Posterior vena cava (tissue), 2 donors: ENCODE measurements at places on chromosomes 1 and 21. TPM values are rescaled to one million over a fixed set of nuclear protein-coding genes. Genes with fewer than 3 reads are reported as not detected.

Gene ENAH
- 244 TPM for total RNA-seq

DNA sequence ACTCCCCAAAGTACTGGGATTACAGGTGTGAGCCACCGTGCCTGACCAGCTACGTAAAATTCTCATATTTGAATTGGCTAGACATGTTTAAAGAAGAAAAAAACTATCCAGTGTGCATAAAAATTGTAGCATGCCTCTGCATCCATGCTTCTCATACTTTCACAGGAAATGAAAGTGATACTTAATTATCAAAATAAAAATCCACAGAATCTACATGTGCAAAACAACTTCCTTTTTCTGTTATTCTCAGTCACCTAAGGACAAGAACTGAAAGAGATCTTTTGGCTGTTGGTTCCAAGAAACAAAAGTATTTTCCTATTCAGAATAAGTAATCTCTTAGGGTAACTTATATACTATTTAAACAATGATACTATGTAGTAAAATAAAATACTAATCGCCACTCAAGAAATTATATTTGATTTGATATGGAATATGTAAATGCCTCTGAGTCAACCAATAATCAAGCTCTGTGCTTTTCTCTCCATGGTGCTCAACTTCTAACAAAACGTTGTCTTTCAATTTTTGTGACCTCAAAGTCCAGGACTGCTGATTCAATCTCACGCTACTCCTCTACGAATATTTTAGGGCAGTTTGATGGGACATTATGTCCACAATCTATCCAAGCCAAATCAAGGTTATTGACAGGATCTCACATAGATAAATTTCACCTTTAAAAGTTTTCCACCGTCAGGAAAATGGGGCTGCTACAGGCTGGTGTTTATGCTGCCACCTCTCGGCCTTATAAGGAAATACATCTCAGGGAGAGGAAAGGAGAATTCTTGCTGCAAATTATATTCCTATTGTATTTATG lies 102.7 kb downstream of the ZNF281 start:
- DNase-seq = no peak

DNA sequence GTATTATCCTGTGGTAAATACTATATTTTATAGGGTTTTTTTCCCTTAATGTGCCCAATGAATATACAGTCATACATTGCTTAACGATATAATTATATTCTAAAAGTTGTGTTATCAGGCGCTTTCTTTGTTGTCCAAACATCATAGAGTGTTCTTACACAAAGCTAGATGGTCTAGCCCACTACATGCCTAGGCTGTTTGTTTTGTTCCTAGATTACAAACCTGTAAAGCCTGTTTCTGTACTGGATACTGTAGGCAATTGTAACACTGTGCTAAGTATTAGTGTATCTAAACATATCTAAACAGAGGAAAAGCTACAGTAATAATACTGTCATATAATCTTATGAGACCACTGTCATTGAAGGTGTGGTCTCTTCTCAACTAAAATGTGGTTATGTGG lies 242.6 kb upstream of the C1orf105 start:
- DNase-seq = no peak

DNA sequence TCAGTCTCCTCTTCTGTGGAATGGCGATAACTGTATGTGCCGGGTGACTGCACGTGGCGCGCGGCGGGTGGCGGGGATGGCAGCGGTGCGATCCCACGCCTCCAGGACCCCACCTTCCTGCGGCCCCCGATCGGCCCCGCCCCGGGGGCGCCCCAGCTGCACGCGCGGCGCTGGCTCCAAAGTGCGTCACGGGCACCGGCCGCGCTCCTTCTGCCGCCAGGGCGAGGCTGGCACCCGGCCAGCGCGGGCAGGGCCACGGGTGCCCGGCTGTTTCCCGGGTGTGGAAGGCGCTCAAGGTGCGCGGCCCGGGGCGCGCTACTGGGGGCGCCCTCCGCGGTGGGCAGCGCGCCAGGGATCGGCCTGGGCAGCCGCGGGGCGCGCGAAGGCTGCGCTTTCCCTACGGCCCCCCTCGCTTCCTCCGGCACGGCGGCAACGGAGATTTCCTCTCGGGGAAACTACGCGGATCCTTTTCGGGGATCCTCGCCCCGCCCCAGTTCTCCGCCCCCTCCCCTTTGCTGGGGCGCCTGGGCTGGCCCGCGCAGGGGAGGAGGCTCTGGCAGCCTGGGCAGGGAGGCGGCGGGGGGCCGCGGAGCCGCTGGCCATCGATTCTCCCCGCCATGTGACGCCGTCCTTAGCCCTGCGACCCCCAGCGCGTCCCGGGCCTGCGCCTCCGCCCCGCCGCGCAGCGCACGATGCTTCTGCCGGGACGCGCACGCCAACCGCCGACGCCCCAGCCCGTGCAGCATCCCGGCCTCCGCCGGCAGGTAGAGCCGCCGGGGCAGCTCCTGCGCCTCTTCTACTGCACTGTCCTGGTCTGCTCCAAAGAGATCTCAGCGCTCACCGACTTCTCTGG lies at the start of gene EVA1C:
TSS of gene EVA1C (plus strand) at position 545 of the 853 bp plus-strand sequence. CDS start at position 693, 148 bp downstream.
- peak; percentile 91 for DNase-seq

Gene CD53
- total RNA-seq = 59.2 TPM

DNA sequence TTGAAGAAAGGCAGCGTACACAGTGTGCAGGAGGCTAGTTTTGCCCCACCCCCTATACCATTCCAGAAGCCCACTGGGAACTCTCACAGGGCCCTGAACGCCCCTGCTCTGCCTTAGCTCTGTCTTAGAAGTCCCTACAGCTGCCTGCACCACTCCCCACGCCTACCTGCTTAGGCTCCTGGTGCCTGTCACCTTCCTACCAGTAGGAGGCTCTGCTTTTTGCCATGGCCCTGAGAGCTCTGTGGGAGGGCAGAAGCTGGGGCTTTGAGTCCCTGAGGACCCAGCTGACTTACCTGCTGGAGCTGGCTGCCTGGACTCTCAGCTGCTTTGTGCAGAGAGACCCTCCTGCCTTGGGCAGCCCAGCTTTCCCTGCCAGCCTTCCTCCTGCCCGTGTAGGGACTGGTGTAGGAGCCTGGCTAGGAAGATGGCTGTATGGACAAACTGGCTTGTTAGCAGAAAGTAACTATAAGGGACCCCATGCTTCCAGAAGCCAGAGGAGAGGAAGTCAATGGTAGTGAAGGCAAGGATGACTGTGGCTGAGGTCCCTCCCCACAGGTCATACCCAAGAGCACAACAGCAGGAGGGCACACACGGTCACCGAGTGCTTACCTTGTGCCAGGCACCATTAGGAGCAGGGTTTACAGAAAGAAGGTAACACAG lies 9.8 kb upstream of the CELSR2 start:
- no peak for DNase-seq

Gene TARBP1
- 13.8 TPM for total RNA-seq

Gene DRAXIN
- 0.05 TPM for total RNA-seq

Gene CTXND2
- total RNA-seq = not detected
